ENCODE measurements at places on chromosomes 13 and 19. TPM values are rescaled to one million over a fixed set of nuclear protein-coding genes. Genes with fewer than 3 reads are reported as not detected.
A peak's percentile ranks its signal among the peaks of the same experiment; 100 is the strongest.

DNA sequence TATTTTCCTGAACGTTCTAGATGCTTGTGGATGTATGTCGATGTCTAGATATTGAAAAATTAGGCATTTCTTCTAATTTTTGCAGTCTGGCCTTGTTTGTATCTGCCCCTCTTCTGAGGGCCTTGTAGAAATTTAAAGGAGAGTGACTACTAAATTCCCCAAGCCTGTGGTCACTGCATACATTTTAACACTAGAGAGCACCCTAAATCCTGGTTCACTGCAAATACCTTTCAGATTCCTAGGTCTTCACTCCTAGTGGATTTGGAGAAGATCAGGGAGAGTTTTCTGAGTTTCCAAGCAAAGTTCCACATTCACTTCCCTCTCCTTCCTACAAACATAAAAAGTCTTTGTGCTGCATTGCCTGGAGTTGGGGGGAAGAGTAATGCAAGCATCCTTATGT lies 1272.5 kb downstream of the OLFM4 start:
- DNase-seq = no peak

LHB gene
- not detected for total RNA-seq

DNAAF3 gene
- total RNA-seq = not detected

- no peak for DNase-seq
Observed at GRCh38 chr19:18013210-18014111, 5.5 kb downstream of the ARRDC2 start.

SLC17A7 gene
- total RNA-seq = not detected

GRCh38 chr13:47049276-47049989 lies 152.6 kb upstream of the HTR2A start:
- DNase-seq = no peak

FAM124A gene
- total RNA-seq = 0.24 TPM

DNA sequence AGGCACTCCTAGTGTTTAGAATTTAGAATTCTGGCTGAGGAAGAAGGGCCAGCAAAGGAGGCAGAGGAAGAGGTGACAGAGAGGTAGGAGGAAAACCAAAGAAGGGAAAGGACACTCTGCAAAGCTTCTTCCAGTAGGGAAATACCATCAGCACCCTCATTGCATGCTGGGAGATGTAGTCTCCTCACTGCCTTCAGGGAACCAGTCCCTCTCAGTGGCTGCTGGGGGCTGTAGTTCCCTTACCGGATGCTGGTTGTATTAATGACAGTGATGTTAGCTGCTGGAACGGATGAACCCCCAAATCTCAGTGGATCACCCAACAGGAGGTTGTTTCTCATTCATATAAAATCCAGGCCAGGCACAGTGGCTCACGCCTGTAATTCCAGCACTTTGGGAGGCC lies 10.1 kb downstream of the GRIN2D start:
- DNase-seq = peak; percentile 65

PIK3R2 gene
- 19.1 TPM for total RNA-seq

GGN gene
- 0.41 TPM for total RNA-seq

- DNase-seq = no peak
Observed at GRCh38 chr19:2351591-2351990, 8.5 kb upstream of the TMPRSS9 start.

- no peak for DNase-seq
Observed at GRCh38 chr13:46392967-46393366, 5.9 kb upstream of the RUBCNL start.

DNA sequence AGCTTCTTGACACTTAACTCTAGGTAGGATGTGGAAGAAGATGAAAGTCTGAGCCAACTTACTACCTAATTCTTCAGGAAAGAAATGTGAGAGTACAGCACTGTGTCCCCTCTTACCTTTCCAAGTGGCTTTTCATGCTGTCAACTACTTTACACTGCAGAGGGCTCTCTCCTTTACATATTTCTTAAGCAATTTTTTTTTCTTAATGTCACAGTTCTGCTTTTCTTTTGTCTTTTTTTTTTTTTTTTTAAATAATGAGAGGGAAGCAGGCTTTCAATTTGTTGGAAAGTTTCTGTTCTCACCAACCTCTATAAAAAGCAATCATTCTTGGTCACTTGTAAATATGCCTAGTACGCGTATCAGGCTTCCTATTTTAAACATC lies 212.7 kb upstream of the MIR17HG start:
- DNase-seq = no peak

- no peak for DNase-seq
Observed at GRCh38 chr13:111392486-111392885, 72.0 kb downstream of the TEX29 start.

MPV17L2 gene
- total RNA-seq = 7.3 TPM

DNA sequence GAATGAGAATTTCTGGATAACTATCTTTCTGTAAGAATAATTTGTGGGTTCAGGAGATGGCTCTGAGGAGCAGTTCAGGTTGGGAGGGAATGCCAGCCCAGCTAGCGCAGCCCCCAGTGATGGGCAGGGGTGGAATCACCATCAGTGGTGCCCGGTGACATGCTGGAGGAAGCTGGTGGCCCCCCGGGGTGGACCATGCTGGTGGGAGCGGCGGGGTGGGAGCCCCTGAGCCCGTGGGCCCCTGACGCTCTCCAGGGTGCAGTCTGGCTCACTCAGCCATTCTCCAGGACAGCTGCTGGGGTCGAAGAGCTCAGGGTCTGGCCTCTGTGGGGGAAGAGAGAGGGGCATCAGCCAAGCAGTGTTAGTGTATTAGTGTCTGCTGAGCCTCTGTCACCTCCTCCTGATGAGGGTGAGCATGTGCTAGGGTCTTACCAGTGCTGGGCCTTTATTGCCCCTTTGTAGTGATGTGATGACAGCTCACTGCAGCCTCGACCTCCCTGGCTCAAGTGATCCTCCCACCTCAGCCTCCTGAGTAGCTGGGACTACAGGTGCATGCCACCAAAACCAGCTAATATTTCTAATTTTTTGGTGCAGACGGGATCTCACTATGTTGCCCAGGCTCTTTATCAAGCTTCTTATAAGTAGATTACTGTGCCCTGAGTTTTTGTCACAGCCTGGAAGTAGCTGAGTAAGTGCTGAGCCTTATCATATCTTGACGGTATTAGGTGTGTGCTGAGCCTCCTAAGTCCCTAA lies 10.4 kb downstream of the HIPK4 start:
- DNase-seq = no peak

DNA sequence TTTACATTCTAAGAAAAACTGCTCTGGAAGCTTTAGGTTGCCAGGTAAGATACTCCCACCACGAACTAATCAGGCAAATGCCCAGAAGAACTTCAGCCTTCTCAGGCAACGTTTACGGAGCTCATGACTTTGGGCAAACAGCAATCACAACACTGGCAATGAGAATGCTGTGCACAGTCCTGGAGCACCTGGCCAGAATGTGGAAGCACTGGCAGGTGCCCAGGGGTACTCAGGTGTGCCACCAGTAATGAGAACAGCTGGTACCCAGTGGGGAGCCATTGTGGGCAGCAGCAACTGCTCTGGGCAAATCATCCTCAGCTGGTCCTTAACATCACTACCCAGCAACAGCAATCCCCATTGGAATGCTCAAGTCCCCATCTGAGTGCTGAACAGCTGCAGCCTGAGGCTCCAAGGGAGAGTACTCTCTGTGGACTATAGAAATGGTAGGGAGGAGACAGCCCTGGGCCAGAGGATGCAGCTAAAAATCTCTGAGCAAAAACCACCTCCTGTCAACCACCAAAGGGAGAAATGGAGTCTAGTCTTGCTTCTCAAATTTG lies 210.0 kb downstream of the FOXO1 start:
- no peak for DNase-seq

DNA sequence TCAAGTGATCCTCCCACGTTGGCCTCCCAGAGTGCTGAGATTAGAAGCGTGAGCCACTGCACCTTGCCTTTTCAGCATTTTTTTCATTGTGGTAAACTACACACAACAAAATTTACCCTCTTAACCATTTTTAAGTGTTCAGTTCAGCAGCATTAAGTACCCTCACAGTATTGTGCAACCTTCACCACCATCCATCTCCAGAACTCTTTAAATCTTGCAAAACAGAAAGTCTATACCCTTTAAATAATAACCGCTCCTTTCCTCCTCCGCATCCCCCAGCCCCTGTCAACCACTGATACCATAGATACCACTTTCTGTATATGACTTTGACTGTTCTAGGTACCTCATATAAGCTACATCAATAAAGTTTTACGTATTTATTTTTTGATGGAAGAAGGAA lies 20.8 kb upstream of the CASP14 start:
- no peak for DNase-seq

GRCh38 chr13:110361365-110361911 lies 54.4 kb downstream of the COL4A2 start:
- no peak for DNase-seq

COL4A1 gene
- not detected for total RNA-seq

- DNase-seq = no peak
Observed at GRCh38 chr13:32527151-32527550, 11.4 kb downstream of the N4BP2L2 start.
